ENCODE measurements at places on chromosomes 13 and 19. TPM values are rescaled to one million over a fixed set of nuclear protein-coding genes. Genes with fewer than 3 reads are reported as not detected.

The CHAMP1 gene
- 11.8 TPM for total RNA-seq

The MCEMP1 gene
- total RNA-seq = 0.96 TPM

The RXFP2 gene
- total RNA-seq = not detected

The ABCC4 gene
- 4.0 TPM for total RNA-seq

The PNMA8A gene
- 1.6 TPM for total RNA-seq

GRCh38 chr19:45505151-45505995, 1.9 kb upstream of the VASP start:
- ATAC-seq = no peak

The ICAM4 gene
- not detected for total RNA-seq

DNA sequence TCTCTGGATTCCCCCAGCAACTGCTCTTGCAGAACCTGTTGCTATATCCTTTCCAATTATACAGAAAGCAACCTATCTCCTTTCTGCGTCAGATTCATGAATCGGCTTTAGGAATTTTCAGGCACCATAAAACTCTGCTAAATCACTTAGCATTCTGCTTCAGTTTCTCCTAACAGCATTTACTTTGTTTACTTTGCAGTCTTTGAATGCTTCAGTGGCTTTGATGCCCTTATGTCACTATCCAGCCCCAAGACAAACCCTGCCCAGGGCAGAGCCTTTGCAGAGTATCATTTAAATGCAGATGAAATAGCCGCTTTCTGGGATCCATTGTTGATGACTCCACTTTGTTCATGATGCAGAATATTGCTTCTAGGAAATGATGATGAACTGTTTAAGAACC, 43.1 kb downstream of the SLITRK1 start:
- no peak for ATAC-seq

- peak; percentile 98 for ATAC-seq
Measured at GRCh38 chr13:44237276-44237767, 136.3 kb upstream of the SERP2 start.

The LILRB1 gene
- 0.79 TPM for total RNA-seq

Measured in gastroesophageal sphincter (tissue), 4 donors.